ENCODE measurements at places on chromosomes 6 and 20.

GRCh38 chr6:160895562-160895961 is 96.0 kb upstream of the MAP3K4 start:
- no peak for DNase-seq

DNA sequence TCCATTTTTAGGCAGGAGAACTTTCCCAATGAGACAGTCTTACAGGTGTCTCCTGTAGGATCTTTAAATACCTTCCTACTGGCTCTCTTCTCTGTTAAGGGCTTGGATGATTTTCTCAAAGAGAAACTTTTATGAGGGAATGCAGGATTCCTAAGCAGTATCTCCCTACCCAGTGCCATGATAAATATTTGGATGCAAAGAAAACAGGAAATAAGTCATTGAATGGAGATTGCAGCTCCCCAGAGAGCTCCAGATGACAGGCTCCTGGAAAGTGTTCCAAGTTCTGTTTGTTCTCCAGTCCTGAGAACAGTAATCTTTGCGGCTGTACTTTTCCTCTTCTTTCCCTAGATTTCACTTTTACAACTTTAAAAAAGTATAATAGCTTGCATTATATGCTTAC is 2.4 kb upstream of the SCGN start:
- no peak for DNase-seq

- no peak for DNase-seq
Measured at GRCh38 chr6:80501636-80502035, 395.2 kb downstream of the BCKDHB start.

DNA sequence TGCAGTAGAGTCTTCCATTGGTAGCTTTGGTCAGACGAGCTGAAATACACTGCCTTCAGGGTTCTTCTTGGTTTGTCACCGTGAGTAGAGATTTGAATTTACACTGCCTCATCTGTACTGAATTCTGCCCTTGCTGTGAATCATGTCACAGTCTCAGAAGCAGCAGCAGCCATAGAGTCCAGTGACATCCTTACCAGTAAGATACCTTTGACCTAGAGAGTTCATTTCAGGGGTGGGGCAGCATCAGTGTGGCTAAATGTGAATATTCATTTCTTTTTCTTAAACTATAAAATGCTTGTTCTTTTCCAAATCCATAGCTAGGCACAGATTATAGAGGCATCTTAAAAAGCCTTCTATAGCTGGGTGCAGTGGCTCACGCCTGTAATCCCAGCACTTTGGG is 150.8 kb upstream of the AKAP12 start:
- no peak for DNase-seq

DNA sequence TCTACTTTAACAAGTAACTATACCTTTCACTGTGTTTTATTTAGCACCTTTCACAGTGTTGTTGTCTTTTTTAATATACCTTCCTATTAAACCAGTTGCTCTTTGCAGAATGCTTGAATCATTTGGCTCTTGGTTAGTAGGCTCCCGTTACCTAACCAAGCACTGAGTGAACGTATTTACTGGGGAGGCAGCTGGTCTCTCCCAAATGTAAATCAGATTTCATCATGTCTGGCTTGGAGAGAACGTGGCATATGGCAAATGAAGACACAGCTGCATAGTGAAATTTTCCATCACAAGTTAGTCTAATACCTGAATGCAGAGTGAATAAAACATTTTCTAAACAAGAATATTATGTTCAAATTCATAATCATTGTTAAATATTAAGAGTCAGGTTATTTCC is 12.4 kb downstream of the HTR1E start:
- no peak for DNase-seq

- no peak for DNase-seq
Measured at GRCh38 chr6:108723594-108723993, 124.6 kb upstream of the ARMC2 start.

DNA sequence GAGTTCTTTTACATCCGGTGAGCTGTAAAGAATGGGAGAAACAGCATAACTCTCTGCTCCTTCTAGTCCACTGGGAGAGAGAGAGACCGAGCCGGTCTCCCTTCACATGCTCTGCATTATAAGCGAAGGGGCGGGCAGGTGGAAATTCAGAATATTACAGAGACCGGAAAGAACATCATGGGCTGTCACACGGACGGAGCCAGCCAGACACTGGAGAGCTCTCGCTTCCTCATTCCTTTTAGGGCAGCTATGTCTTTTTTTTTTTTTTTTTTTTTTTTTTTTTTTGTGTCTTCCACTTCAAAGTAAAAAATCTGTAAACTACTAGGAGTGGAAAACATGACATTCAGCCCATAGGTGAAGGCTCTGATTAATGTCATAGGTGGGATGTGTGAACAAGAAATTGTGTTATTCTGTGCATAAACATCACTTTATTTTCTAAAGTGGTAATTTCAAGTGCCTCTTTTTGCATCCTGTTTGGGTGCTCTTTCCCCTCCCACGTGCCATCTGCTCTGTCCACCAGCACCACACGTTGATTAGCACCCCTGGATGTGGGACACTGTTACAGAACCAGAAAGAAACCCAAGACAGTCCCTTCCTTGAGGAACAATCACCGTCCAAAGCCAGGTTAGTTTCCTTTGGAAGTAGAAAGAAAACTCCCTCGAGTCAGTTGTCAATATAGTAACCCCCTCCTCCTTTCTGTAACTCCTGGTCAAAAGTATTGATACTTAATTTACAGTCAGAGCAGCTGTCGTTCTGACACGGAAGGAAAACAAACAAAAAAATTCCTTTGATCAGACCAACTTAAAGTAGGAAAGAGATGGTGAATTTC is at the start of gene TAGAP:
Gene TAGAP, minus strand, starts transcription at position 93 of the 829 bp plus-strand sequence. CDS start 845 bp downstream, outside the sequence.
- DNase-seq: peak; percentile 69

DNA sequence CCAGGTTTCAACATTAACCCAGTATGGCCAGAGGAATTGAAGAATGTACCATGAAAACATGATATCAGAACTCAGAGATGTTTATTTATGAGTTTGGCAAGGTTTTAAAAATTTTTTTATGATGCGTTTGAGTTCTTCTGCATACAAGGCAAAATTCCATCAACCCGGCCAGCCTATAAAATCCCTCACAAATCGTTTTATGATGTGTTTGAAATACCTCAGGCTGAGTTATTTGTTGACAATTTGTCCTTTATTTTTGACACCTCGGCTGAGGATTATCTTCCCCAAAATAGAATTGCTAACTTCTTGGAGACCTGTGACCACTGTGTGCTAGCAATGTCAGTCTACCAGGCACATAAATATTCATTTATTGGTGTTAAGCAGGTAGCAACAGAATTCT is 91.9 kb upstream of the SLC24A3 start:
- DNase-seq: no peak

DNA sequence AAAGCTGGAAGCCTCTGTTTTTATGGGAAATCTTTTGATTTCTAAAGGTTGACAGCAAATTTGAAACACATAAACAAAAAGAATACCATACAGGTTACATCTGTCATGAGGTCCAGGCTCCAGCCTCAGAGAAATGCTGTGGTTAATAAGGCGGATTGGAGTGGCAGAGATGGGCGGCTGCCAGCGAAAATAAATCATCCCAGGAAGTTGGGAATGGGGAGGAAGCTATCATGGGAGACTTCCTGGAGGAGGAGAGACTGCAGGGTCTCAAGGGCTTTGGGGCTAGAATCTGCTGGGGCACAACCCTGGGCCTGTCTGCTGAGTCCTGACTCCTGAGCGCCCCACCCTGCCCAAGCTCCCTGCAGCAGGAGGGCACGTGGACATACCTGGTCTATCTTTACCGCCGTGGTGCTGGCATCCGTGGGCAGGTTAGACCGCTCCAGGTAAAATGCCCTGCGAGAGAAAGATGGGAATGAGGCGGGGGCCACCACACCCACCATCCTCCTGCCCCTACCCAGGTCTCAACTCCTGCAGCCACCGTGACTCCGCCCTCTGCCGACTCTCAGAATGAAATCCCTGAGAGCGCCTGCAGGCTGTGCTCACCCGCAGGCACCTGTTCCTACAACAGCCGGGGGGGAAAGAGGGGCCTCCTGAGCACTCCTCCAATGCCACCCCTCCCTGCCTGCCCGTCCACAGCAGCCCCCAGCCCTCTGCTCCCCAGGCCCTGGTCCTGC is 197.3 kb downstream of the PREX1 start:
- no peak for DNase-seq

DNA sequence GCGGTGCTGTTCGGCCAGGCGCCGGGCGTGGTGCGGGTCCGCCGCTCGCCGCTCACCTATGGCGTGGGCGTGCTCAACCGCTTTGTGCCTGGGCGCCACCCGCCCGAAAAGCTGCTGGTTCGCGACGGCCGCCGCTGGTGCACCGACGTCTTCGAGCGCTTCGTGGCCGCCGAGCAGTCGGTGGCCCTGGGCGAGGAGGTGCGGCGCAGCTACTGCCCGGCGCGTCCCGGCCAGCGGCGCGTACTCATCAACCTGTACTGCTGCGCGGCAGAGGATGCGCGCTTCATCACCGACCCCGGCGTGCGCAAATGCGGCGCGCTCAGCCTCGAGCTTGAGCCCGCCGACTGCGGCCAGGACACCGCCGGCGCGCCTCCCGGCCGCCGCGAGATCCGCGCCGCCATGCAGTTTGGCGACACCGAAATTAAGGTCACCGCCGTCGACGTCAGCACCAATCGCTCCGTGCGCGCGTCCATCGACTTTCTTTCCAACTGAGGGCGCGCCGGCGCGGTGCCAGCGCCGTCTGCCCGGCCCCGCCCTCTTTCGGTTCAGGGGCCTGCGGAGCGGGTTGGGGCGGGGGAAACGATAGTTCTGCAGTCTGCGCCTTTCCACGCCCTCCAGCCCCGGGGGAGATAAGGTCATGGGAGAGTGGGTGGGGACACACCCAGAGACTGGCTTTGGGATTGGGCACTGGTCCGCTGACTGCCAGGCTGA is 15.7 kb downstream of the ADISSP start:
- DNase-seq: no peak

DNA sequence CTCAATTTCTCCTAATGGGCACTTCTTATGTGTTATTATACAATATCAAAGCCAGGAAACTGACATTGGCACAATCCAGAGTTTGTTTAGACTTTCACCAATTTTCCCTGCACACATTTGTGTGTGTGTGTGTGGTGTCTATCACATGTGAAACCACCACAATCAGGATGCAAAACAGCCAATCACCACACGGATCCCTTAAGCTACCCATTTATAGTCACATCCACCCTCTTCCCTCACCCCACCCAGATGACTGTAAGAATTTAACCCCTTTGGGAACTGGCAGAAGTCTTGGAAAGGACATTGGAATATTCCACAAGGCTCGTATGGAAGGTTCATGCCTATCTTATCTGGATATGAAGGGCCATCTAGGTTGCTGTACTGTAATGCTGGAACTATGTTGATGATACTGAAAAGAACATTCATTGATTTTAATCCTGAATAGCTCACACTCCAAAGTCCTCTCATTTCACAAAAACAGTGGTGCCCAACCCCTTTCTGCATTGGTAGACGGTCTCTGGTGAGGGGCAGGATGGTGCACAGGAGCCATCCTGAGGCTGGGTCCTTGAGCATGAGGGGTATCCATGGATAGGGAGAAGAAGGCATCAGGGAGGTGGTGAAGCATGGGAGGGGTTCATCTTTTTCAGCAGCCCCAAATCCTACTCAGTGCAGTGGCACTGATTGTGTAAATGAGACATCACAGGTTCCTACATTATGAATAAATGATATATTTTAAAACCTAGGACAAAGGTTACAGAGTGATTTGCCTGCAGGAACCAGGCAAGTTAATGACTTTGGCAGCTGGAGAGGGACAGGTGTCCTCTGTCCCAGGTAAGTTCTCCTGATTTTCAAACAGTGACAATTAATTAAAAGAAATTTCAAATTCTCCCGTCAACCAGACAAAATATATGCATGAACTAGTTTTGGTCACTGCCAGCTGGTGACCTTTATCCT is 12.1 kb upstream of the CTCFL start:
- DNase-seq: no peak

- DNase-seq: no peak
Measured at GRCh38 chr6:52596371-52597028, 19.6 kb upstream of the TRAM2 start.

DNA sequence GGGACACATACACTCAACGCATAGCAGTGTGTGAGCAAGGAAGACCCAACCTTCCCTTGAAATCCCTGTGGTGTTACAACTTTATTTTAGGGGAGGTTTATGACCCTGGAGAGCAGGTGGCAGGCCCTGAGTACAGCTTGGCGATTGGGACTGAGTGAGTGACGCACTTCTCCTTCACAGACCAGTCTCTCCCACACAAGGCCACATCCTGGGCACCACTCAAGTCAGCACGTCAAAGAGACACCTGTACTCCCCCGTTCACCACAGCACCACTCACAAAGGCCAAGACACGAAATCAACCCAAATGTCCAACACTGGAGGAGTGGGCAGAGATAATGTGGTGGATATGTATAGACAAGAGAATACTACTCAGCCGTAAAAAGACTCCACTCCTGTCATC is 57.0 kb upstream of the FRMD1 start:
- no peak for DNase-seq

DNA sequence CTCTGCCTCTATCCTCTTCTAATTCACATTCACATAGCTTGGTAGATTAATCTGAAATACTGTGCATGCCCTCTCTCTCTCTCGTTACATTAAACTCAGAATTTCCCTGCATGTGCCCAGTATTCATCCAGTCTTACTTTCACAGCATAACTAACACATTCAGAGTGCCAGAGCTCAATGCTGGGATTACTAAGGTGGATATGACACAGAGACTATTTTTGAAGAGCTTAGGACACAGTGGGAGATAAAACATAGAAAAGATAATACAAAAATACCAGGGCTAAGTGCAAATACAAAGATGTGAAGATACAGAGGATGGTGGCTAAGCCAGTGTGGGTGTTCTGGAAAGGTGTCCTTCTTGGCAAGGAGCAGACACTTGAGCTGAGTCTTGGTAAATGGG is 6.3 kb downstream of the SYNE1 start:
- no peak for DNase-seq

- DNase-seq: no peak
Measured at GRCh38 chr6:54059683-54060082, 51.6 kb upstream of the MLIP start.

DNA sequence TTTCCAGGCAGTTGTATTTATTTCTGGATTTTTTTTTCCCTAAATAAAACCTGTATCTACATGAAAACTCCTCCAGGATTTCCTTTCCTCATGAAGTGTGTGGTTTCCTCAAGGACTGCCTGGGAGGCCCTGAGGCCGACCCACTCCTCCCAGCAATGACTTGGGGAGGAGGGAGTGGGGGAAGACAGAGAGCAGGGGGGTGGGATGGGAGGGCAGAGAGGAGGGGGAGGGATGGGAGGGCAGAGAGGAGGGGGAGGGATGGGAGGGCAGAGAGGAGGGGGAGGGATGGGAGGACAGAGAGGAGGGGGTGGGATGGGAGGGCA is 161.8 kb upstream of the AGPAT4 start:
- DNase-seq: no peak

GRCh38 chr6:170271771-170272314 is 19.0 kb downstream of the DLL1 start:
- peak; percentile 85 for DNase-seq
